Vagina (tissue), 2 donors: ENCODE measurements at places on chromosomes 6 and 20.

- DNase-seq: no peak
Observed at GRCh38 chr6:346386-347030, 45.0 kb upstream of the IRF4 start.

DNA sequence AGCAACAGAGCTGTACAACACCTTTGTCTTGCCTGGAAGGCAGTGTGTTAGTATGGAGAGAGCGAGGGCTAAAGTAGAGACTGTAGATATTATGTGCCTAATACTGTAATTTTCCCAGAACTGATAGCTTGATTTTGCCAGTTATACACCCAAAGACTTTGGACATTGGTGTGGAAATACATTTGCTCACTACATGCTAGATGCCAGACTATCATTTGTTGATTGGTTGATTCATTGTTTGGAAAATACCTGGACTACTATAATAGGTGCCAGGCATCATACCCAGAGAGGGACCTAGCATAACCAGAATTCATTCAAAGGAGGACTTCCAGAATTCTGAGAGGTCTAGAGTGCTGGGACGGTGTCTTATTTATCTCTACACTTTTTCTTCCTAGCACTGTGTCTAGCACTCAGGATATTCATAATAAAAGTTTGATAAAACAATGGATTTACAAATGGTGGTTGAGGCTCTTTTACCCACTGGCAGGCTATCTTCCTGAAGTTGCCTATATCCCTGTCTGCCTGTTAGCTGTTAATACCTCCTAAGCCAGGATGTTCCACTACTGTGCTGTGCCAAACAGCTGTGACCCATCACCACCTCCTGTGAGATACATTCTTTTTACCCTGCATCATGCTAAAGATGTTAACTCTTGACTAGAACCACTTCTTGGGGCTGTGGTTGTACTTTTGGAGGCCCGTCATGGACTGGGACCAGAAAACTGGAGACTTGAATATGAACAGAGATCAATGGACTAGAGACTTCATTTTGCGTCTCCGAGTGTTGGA is 72.2 kb upstream of the FUCA2 start:
- no peak for DNase-seq

GRCh38 chr20:43921227-43921780 is 6.7 kb downstream of the TOX2 start:
- DNase-seq: no peak

GRCh38 chr6:101543796-101544195 is 150.3 kb downstream of the GRIK2 start:
- DNase-seq: no peak

DNA sequence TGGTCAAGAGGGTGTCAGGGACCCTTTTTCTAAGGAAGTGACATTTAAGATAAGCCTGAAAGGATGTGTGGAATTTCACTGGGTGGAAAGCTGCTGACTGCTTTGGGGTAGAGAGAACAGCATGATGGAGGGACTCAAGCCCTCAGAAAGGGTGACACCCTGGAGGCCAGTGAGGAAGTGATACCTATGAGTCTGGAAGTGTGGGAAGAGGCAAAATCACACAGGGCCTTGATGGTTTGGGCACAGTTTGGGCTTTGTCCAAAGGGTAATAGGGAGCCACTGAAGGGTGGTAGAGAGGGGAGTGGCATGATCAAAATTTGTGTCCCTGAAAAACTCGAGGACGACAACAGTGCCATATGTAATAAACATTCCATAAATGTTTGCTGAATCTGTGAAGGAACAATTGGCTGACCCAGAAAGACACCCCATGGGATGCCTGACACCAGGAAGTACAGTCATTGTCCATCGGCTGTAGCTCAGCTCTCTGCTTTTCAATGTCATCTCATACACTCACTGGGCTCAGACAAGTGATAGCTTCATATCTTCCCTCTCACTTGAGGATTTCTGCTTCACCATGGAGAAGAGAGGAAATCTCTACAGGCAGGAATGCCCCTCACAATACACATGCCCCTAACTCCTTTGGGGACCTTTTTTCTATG is 21.3 kb downstream of the CASS4 start:
- no peak for DNase-seq

GRCh38 chr6:33886673-33887144 is 82.9 kb upstream of the MLN start:
- no peak for DNase-seq

DNA sequence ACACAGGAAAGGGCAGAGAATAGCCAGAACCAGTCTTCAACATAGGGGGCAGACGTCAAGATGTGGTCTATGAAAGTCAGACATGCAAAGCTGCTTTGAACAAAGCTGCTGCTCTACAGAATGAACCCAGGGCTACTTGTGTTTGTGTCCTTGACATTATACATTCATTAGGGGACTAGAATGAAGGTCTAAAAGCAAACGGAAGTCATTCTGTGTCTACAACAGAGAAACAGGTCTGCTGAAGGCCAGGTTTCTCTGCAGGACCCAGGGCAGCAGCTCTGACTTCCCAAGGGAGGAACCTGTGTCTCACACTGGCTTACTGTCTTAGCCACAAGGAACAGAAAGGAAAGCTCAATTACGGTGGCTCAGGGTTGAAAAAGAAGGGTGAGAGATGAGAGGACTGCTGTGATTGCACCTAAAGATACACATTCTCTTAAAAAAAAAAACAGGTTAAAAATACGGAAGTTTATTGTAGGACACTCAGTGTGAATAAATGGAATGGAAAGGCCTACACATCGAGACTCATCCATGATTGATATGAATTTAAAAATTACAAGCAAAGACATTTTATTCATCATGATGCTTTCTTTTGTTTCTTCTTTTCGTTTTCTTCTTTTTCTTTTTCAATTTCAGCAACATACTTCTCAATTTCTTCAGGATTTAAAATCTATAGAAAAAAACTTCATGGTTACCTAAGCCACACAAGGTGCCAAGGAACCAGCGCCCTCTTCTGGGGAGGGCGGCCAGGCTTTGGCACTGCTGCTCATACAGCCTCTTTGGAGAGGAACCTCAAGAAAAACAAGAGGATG is 6.7 kb downstream of the PSMA7 start:
- DNase-seq: no peak

DNA sequence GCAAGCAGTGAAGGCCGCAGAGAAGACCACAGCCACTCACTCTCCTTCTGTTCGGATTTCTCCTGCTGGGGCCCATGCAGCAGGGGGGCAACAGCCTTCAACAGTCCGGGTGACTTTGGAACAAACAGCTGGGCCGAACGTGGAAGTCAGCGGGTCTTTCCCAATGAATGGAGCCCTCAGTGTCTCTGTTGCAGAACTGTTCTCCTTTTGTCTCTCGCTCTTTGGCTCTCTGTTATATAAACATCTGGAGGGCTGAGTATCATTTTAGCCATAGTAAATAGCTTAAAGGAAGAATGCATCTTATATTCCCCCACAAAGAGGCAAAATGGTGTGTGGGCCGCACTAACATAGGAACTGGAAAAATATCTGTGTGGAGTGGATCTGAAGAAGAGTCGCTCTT is 136.7 kb upstream of the RALGAPA2 start:
- no peak for DNase-seq

- DNase-seq: no peak
Observed at GRCh38 chr6:70110126-70111022, 192.5 kb downstream of the COL9A1 start.

DNA sequence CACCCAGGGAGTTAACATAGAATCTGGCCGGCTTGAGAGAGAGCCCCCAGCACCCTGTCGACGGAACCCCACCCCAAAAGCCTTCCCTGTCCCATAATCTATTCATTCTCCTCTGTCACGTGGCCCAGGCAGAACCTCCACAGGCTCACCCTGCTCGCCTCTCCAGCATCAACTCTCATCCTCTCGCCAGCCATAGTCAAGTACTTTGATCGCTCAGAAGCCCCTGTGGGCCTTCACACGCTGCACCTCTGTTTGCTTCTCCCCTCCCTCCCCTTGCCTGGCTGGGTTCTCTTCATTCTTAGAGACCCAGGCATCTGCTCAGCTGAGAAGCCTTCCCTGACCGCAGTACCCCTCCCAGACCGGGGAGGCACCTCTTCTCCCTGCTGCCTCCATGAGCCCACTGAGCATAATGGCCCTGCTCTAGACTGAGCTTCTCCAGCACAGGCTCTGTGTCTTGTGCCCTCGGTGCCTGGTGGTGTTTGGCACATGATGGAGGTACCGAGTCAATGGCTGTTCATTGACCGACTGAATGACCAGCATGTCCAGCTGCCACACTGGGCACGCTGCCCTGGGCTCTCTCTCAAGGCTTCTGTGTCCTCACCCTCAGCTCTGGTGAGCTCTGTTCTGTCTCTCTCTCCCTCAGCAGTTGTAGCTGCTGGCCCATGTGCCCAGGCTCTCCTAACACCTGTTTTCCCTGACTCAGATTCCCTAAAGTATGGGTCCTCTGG is 33.7 kb downstream of the PKIG start:
- DNase-seq: no peak

DNA sequence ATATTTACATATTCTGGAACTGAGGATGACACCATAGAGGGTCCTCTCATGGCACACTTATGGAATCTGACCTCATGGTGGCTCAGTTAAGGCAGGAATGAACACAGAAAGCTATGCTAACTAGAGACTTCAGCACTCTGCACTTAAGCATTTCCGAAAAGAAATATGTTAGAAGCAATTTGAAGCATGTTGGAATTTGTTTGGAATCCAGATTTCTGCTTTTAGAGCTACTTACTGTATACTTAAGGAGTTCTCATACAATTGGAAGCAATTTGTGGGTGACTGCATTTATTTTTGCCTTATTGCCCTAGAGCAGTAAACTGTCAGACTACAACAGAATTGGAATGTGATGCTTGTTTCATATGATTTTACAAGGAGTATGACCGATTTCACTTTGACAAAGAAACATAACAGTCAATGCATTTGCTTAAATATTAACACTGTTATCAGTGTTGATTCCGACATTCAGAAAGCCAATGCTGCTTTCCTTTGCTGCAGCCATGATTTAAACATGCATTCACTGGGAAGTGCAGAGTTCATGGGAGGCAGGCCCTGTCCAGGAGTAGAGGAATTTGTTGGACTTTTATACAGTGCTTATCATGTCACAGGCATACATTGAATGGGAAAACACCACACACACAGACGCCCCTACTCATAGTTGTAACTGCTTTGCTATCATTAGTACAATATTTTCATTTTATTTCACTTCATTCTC is 244.4 kb downstream of the SAMD5 start:
- DNase-seq: no peak

GRCh38 chr20:18190338-18191233 is 52.9 kb downstream of the KAT14 start:
- DNase-seq: peak; percentile 29

DNA sequence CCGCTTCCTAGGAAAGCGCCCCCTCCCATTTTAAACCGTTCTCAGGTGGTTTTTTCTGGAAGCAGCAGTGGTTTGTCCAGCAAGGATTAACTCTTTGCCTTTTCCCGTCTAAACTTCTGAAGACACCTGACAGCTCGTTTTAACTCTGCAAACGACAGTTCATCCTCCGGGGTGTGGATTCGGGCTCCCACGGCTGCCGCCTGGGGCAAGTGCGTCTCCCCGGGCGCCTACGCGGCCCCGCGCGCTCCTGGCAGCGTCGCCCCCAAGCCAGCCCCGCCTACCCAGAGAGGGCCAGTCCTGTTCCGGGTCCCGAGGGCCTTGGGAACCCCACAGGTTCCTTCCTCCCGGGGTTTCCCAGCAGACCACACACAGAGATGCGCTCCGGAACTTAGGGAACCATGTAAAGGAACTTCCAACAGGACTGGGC is 54.4 kb downstream of the PRR18 start:
- DNase-seq: no peak

DNA sequence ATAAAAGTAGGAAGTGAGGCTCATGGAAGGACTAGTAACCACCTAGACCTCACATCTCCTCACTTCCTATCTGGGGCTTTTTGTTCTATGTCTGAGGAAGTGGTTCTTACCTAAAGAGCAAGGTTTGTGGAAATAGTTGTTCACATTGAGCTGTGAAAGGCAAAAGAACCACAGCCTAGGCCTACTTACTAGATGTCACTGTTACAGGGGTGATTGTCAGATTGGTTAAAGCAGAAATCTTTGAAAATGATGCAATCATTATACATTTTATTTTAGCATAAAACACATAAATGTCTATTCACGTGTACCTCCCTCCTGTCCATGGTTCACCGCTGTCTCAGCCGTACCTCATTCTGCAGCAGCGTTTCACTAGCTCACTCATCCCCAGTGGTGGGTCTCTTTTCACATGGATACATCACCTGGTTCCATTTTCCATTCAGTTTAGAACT is 268.8 kb downstream of the TMEM242 start:
- DNase-seq: no peak

- no peak for DNase-seq
Observed at GRCh38 chr20:53495398-53496092, 98.1 kb downstream of the ZNF217 start.

- DNase-seq: no peak
Observed at GRCh38 chr20:62827311-62828038, 10.6 kb downstream of the COL9A3 start.

DNA sequence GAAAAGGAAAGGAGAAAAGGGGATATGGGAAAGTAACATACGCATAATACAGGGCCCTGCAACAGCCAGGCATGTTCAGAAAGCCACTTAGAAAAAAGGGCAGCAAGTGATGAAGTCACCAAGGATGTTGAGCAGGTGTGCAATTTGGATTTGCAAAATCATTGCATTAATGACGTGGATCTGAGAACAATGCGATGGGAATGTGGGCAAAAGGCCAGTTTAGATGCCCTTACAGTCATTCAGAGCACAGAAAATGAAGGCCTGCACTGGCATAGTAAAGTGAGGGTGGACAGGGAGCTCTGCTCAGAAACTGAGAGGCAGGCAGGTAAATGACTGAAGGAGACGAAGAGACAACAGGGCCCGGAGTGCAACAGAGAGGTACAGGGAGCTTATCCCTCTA is 123.7 kb upstream of the NHSL1 start:
- no peak for DNase-seq

DNA sequence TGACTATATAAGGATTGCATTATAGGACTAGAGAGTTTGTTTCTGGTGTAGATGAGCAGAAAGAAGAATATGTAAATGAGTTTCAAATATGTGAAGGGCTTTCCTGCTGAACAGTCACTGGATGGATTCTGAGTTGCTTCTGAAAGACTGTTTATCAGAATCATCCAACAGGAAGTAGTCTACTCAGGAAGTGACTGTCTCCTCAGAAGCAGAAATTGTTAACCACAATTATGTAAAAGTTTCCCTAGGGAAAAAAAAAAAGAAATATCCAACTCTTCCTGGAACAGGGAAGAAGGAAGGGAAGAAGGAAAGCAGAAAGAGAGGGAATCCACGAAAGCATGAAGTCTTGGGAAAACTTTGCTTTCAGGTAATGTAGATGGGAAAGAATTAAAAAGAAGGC is 138.9 kb downstream of the TENT5A start:
- DNase-seq: no peak

GRCh38 chr6:148629592-148630465 is 117.0 kb upstream of the UST start:
- DNase-seq: no peak

- no peak for DNase-seq
Observed at GRCh38 chr6:17212546-17213371, 68.4 kb upstream of the RBM24 start.

- DNase-seq: no peak
Observed at GRCh38 chr6:47111685-47112084, 69.6 kb upstream of the ADGRF1 start.
